ENCODE measurements at places on chromosomes 13 and 19. TPM values are rescaled to one million over a fixed set of nuclear protein-coding genes. Genes with fewer than 3 reads are reported as not detected.

DNA sequence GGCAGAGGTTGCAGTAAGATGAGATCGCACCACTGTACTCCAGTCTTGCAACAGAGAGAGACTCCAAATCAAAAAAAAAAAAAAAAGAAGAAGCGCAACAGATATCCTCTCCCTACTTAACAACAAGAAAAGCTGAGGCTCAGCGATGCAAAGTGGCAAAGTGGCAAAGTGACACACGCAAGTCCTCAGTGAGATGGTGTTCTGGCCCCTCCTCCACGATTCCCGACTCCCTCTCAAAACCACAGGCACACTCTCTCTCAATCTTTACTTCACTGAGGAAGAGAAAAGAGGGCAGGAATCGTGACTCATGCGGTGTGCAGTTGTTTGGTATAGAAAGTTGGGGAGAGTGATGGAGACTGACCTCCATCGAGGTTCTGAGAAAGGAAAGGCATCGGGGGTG, 12.6 kb downstream of the FFAR2 start:
- H3K36me3 ChIP-seq, result no peaks in the 10 kb centered on the region
- H3K4me1 ChIP-seq, result peaks cover 31% of the 10 kb centered on the region
- no peak for DNase-seq
- no peak overlapping the region for H3K4me3 ChIP-seq

DNA sequence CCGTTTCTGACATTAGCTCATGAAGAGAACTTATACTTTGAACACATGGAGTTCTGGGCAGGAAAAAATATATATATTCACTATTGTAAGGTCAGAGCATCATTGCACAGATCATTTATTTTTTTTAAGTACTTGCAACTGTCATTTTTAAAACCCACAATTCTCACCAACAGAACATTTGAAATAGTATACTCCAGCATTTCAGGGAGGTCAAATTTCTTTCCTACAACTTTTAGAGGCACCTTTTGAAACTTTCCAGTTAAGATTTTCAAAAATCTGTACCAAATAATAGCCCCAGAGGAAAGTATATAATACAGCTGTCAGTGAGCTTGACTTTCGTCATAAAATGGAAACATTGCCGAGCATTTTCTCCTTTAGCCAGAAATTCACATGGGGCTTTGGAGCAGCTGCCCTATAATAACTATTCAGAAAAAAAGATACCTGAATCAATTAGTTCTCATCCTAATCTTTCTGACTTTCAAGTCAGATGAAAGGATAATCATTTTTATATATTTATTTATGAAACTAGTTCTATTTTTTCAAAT, 10.9 kb downstream of the KCTD12 start:
- H3K4me1 ChIP-seq, result peaks cover 16% of the 10 kb centered on the region
- H3K36me3 ChIP-seq, result no peaks in the 10 kb centered on the region
- H3K27ac ChIP-seq, result no peak overlapping the region
- no peak for DNase-seq
- peaks cover 11% of the 10 kb centered on the region for H3K27me3 ChIP-seq
- no peak overlapping the region for H3K4me3 ChIP-seq

DNA sequence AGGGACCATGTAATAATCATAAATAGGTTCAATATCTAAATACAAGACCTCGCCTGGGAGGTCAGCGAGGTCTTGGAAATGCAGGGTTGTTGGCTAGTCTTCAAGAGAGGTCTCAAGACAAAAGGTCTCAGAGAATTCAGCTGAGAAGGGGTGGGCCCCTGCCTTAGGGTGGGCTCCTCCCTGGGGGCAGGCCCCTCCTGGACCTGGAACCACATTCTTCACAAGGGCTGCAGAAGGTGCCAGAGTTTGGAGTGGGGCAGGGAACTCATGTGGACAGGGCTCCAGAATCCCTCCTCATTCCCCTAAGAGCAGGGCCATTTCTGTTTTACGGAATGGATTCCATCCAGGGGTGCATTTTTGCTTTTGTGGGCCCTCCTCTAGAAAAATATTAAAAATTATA, 10.2 kb downstream of the CEACAM18 start:
- H3K4me1 ChIP-seq, result peaks cover 18% of the 10 kb centered on the region
- no peak overlapping the region for H3K4me3 ChIP-seq
- no peak overlapping the region for H3K27ac ChIP-seq
- no peak for DNase-seq
- H3K36me3 ChIP-seq, result no peaks in the 10 kb centered on the region

- no peak overlapping the region for H3K27ac ChIP-seq
- no peaks in the 10 kb centered on the region for H3K27me3 ChIP-seq
These were observed 136.0 kb downstream of the DCLK1 start for GRCh38 chr13:35995136-35995535.

- peaks cover 14% of the 10 kb centered on the region for H3K36me3 ChIP-seq
- no peaks in the 10 kb centered on the region for H3K27me3 ChIP-seq
These were observed 535 bp downstream of the BSG start for GRCh38 chr19:572743-573518.

GRCh38 chr13:84574851-84575250, 692.6 kb upstream of the SLITRK1 start:
- H3K27me3 ChIP-seq, result no peaks in the 10 kb centered on the region
- no peak overlapping the region for H3K27ac ChIP-seq
- no peaks in the 10 kb centered on the region for H3K36me3 ChIP-seq

DNA sequence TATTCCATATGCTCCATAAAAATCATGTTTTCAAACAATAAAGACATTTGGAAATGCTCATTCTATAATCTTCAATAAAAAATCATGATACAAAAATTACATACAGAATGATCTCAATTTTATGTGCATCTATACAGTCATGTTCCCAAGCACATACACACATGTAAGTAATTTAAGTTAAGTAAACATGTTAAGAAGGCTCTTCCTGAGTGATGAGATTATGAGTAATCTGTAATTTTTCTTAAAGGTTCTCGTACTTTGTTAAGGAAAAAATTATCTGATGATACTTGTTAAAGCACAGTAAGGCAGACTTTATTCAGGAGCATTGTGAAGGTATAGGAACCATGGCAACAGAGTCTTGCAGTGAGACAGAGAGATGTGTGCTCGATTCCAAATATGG, 30.0 kb upstream of the DLEU7 start:
- no peak overlapping the region for H3K4me3 ChIP-seq
- no peaks in the 10 kb centered on the region for H3K36me3 ChIP-seq
- no peaks in the 10 kb centered on the region for H3K4me1 ChIP-seq
- H3K27ac ChIP-seq, result no peak overlapping the region
- no peak for DNase-seq
- peaks cover 1% of the 10 kb centered on the region for H3K27me3 ChIP-seq

The LAIR1 gene
- total RNA-seq, result 11.3 TPM

The HSD17B14 gene
- 0.56 TPM for total RNA-seq

The RFPL4A gene
- not detected for total RNA-seq

The KLK14 gene
- total RNA-seq, result 0.43 TPM
